NCI-H1105 treated with DMSO at 0.1 percent for 48 hours (cell line): ENCODE measurements at places on chromosomes 7 and 10.

GRCh38 chr7:6290319-6290741 lies 17.9 kb upstream of the CYTH3 start:
- no peak for DNase-seq

DNA sequence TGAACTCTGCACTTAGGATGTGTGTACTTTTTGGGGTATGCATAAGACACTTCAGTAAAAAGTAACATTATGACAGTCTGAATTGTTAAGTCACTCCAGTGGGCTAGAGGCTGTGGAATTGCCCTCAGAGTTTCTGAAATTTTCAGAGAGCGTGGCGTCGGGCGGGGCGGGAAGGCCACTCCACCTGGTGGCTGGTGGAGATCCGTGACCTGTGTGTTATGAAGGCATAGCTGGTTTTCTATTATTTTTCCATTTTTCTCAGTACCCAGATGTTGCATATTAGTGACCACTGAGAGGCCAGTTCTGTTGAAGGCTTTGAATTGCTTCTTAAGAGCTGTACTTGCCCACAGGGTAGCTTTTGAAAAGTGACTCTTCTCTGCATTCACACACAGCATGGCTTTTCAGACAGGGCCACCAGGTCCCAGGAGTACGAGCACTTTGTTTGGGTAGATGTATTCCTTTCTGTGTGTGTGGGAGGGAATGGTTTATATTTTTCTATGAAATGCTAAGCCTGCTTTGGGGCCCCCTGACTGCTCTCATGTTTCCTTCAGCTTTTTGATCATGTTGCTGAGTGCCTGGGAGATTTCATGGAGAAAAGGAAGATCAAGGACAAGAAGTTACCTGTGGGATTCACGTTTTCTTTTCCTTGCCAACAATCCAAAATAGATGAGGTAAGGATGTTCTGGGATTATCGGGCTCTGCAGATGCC lies 52.3 kb downstream of the TACR2 start:
- DNase-seq, result no peak

GRCh38 chr7:47451851-47452205 lies 130.1 kb downstream of the TNS3 start:
- no peak for DNase-seq

DNA sequence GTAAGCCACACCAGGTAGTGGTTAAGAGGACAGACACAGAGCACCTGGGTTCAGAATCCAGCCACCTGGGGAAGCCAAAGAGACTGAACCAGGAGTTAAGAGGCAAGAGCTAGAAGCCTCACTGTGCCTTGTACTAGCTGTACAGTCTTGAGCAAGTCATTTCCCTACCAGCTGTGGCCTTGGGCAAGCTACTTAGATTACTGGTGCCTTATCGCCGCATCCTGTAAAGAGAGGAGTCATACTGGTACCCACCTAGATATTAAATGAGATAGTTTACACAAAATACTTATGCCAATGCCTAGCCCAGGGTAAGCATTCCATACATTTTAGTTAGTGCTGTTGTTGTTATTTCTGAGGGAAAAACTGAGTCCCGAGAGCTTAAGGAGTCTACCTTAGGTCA lies 47.7 kb downstream of the HABP2 start:
- no peak for DNase-seq

GRCh38 chr7:8444468-8444769 lies 11.0 kb downstream of the NXPH1 start:
- DNase-seq, result no peak

- DNase-seq, result no peak
These were observed 122.7 kb downstream of the ARID5B start for GRCh38 chr10:62024026-62024701.

DNA sequence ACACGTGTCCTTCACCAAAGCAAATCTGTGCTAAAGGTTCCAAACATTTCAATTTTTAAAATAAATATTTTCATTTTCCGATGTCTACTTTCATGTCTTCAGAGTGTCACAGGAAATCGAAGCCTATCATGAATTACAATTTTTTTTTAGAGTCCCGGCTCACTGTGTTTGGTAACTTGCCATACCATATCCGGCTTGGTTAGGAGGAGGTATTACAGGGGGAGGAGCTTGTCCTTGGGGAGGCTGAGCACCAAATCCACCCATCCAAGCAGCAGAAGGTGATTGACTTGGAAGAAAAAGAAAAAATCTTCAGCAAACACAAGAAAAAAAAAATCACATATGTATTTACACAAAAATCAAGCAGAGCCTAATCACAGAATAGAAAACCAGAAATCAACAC lies 21.3 kb downstream of the TIAL1 start:
- no peak for DNase-seq

GRCh38 chr10:33600381-33600780 lies 265.9 kb upstream of the NRP1 start:
- DNase-seq, result no peak

- no peak for DNase-seq
These were observed 284.1 kb downstream of the DPP6 start for GRCh38 chr7:154336295-154336694.

DNA sequence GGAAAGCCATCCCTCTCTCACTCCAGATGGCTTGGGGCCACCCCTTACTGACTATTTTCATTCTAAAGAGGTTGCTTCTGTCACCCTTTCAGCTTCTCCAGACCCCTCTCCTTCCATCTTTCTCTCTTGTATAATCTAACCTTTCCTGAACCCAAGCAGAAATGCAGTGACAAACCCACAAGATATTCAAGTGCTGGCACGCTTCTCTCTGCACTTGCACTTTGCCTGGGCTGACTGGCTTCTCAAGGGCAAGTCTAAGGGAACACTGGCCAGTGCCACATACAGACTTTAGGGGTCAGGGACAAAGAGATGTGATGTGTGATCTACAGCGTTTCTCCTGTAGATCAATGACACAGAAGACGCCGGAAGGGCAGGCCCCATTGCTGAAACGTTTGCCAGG lies 150.4 kb upstream of the LANCL2 start:
- DNase-seq, result no peak

DNA sequence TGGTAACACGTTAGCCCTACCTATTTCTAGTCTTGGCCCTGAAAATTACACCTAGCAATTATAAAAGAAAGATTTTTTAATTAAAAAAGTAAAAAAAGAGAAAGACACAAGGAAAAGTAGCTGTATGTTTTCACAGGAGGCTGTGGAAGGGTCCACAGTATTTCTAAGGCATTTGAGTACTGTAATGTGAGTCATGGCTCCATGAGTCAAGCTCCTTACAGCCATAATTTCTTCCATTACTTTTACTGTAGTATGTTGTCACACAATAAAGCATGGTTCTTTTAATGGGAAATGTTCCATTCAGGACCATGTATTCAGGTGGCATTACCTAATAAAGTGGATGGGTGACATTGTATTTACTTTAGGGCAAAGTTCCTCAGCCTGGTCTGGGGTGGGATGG lies 113.4 kb downstream of the GPR37 start:
- no peak for DNase-seq

DNA sequence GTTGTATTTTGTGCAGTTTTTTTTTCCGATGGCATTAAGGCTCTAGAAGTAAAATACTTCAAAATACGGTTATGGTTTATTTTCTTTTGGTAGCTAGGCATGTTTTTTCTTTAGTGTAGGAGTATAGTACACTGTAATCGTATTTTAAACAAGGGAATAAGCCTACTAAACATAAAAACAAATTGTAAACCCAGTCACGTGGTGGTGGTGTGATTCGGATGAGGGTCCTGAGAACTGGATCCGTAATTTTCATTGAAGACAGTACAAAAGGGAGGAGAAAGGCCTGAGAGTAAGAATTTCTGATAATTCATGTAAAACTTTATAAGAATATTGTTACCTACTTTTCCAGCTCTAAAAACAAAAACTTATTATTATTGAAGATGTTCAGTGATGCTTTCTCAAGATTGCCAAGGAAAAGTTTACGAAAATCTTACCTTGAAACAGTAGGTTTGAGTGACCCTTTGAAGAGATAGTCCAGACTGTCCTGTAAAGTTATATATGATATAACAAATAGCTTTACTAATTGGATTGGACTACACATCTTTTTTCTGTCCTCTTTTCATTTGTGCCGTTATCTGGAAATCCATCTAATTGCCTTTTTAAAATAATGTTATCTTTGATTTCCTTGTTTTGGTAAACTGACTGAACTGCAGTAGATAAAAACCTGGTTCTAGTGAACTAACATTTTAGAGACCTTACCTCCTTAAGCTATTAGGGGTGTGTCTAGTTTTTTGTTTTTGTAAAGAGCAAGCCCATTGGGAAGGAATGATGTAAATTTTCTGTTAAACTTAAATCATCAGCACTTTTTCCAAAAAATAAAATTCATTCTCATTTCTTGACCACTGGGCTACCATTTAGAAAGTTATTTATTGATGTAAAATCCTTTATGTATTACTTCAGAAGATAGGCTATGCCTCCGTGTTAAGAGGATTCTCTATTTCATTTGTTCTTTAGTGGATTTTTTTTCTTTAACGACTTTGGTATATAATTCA lies 1.0 kb upstream of the PBLD start:
- DNase-seq, result no peak

GRCh38 chr10:106296750-106297392 lies 867.6 kb downstream of the SORCS1 start:
- no peak for DNase-seq

GRCh38 chr10:132960631-132961419 lies 18.5 kb upstream of the CFAP46 start:
- no peak for DNase-seq

GRCh38 chr10:43361547-43362190 lies 9.8 kb upstream of the FXYD4 start:
- no peak for DNase-seq

DNA sequence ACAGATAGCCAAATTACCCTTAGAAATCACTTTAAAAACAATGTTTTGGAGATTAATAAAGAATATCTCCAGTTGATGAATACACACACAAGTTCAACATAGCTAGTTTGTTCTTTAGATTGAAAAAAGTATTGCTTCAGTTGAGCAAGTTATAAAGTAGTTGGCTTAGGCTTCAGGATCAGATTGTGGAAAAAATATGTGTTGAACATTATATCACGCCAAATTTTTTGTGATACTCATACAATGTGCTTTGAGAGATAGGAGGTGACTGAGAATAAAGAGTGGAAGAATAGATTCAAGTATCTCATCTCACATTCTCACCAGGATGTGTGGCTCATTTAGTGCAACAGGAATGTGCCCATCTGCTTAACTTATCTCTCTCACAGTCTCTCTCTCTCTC lies 553.3 kb downstream of the HTR7 start:
- DNase-seq, result no peak

- DNase-seq, result no peak
These were observed 7.2 kb downstream of the C10orf90 start for GRCh38 chr10:126663328-126663727.

DNA sequence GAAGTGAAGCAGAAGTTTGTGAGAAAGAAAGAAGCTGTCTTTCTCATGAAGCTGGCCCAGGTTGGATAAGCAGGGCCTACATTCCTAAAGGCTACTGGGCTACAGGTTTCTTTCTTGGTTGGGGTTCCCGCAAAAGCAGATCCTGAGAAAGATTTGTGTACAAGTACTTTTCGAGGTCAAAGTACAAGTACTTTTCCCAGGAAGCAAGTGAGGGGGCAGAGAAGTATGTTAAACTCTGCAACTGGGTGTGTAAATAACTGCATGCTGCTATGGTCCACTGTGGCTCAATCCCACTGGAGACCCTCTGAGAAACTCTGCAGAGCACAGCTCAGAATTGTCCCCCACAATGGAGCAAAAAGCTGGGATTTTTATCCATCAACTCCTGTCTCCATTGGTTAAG lies 28.7 kb downstream of the LSM5 start:
- no peak for DNase-seq

DNA sequence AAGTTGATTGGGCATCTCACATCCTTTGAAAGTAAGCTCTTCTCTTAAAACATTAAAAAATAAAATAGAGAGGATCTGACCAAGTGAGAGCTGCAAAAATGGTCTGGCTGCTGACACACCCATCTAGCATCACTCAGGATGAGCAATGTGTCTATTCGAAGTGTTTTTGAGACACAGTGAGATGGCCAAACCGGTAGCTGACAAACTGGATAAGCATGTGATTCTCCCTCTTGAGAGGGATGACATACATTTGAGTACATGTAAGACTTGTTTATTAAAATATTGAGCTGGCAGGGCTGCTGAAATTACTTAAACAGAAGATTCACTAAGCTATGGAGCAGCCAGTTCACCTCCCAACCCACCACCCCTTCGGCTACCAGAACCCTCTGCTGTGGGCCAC lies 333.9 kb downstream of the ADRA2A start:
- no peak for DNase-seq

DNA sequence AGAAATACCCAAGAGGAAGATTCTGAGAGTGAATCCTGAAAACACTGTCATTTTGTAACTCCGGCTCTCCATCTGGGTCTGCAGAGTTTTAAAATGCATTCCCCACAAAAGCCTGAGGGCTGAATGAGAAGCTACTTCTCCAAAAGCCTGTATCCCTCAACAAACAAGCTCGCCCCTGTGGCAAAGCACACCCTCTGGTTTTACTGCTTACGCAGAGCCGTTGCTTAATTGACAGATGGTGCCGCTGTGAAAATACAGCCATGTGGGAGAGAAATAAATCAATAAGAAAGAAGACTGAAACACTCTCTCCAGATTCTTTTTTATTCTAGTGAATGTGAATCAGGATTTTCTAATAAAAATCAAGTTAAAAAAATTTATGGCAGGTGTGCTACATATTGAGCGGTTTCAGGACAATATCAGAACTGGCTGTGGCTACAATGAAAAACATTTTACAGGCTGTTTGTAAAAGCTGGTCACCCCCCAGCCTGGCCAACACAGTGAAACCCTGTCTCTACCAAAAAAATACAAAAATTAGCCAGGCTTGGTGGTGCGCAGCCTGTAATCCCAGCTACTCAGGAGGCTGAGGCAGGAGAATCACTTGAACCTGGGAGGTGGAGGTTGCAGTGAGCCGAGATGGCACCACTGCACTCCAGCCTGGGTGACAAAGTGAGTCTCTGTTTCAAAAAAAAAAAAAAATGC lies 32.5 kb downstream of the C7orf33 start:
- no peak for DNase-seq

DNA sequence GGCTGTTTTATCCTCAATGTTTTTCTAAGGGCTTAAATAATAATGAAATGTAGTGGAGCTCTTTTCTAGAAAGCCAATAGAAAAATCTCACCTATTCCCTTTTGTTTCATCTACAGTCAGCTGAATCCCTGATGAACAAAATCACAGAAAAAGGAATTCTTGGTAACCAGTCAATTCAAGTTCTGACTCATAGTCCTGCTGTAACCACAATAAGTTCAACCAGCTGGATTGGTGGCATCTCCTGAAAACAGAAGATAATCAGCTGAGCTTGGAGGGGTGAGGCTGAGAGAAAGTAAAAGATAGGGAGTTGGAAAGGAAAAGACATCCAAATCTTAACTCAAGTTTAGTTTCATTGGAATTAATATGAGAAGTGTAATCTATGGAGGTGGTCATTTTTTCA lies 772.1 kb downstream of the CCSER2 start:
- DNase-seq, result no peak
